ENCODE measurements at places on chromosomes 4 and X.

DNA sequence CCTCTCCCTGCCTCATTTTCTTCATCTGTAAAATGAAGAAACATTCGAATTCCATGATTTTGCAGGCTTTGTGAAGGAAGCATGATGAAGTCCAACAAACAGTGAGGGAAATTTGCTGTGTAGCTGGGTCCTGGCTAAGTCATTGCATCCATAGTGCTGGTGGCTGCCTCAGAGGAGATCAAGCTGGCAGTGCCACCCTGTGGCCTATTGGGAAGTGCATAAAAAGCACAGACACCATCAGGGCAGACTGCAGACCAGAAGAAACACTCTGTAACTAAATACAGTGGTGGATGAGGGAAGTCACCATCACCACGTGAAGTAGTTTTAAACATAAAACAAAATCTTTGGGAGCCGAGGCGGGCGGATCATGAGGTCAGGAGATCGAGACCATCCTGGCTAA, 40.7 kb upstream of the DDX3X start:
- no peak for DNase-seq

DNA sequence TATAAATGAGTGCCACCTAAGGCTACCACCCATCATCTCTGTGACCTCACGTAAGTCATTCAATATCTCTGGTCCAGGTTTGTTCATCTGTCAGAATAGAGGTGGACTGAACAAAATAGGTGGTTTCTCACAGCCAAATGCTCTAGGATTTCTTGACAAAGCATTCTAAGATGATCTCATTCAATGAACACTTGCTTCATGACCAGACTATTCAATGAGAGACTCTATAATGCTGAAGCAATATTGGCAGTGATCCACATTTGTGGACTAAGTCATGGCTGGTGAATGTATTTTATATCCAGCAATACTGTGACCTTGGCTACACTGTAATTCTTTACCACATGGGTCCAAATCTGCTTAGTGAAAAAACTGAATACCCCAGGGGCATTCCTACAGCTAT, 37.9 kb downstream of the LDB2 start:
- no peak for DNase-seq

DNA sequence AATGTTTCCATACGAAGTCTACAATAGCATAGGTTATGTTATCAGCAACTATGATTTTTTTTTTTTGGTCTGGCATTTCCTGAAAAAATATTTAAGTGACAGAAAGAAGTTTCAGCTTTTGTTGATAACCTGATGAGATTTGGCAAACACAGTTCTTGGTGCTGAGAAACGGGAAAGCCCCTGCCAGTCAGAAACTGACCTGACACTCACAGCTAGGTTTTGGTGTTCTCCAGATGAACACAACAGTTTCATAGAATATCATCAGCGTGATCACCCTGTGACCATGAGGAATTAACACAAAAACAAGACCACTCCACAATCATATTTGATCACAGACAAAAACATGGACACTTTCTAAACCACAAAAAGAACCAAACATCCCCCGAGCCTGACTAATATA, 152.5 kb upstream of the DCAF8L1 start:
- DNase-seq: no peak

GRCh38 chr4:186137196-186137794, 32.8 kb downstream of the FAM149A start:
- DNase-seq: no peak

GRCh38 chrX:118116713-118117550, at the start of gene KLHL13:
Gene KLHL13, minus strand, starts transcription at chrX:118116810. Its CDS starts 88,337 bp downstream, at chrX:118028473.
- no peak for DNase-seq

GRCh38 chrX:47751670-47752069, 85.0 kb upstream of the ZNF81 start:
- DNase-seq: peak; percentile 1

DNA sequence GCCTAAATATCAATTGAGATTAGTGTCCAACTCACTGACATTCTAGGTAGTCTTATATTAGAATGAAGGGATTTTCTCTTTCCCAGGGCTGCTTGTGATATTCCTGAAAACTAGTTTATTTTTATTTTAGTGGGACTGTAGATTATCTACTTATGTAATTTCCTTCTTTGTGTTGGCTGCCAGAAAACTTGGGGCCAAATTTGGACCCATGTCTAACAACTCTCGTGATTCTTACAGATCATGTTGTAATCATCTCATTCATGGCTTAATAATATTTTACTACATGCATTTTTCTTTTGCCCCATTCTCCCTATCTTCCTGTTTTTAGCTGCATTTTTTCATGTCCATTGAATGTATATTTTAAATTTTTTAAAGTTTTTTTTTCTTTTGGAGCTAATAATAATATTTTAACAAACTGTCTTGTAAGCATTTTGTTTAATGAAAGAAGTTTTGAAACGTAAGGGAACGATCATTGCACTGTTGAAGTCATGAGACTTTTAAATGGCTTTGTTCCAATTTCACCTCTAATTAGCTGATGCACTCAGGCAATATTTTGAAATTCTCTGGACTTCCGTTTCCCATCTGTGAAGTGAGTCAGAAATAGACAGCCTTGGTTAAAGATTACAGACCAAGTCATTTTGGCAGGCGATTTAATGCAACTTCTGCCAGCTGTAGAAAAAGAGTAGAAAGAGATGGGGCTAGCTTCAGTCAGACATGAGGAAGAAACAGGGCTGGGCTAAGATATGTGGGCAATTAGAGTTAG, 14.3 kb upstream of the TDO2 start:
- DNase-seq: no peak

DNA sequence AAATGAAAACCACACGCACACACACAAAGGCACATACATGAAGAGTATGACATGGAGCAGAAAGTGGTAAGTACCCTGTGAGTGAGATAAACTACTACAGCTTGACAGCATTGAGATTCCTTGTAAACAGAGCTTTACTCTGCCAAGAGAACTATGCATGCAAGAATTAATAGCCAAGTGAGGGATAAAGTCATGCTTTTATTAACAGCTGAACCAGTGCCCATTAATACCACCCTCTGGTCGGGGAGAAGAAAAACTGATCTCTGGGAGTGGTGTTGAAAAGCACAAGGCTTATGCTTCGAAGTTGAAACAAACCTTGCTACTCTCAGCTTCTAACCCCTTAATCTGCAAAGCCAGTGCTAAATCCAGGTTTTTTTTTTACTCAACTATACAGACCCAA, 95.9 kb upstream of the C1QTNF7 start:
- DNase-seq: no peak
